Activated CD4-positive, alpha-beta T cell treated with anti-CD3 and anti-CD28 coated beads for 1 hour (primary cell): ENCODE measurements at places on chromosomes 2 and 18.

DNA sequence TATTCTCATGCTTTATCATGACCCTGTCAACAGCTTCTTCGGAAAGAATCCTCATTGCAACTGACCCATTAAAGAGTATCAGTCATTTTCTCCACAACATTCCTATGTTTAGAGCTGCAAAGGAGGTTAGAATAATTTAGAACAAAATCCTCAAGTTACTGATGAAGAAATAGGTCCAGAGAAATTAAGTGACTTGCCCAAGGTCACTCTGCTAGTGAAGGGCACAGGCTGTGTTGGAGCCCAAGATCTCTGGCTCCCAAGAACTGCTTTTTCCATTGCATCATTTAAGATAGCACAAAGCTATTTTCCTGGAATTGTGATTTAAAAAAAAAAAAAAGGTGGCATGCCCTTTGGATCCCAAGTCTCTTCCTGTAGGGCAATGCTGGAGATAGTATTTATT is 9.6 kb downstream of the IRS1 start:
- no peak for DNase-seq

DNA sequence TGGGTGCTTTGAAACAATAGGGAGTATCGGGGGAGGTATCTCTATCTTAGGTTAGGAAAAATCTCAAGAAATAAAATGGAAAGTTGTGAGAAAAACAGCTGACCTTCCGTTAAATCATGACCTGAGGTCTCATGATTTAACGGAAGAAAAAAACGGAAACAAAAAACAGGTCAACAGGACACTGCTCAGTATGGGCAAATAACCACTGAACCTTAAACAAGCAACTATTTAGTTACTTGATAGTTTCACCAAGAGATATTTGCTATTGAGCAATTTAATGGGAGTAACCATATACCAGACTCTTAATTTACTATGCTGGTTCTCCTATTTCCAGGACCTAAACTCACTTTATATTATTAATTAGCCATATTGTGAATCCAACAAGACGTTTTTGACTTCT is 150.8 kb downstream of the PARD3B start:
- no peak for DNase-seq

GRCh38 chr2:191691016-191691735 is 13.2 kb downstream of the NABP1 start:
- DNase-seq, result no peak

GRCh38 chr18:23071285-23071684 is 64.0 kb upstream of the CABLES1 start:
- peak; percentile 68 for DNase-seq

DNA sequence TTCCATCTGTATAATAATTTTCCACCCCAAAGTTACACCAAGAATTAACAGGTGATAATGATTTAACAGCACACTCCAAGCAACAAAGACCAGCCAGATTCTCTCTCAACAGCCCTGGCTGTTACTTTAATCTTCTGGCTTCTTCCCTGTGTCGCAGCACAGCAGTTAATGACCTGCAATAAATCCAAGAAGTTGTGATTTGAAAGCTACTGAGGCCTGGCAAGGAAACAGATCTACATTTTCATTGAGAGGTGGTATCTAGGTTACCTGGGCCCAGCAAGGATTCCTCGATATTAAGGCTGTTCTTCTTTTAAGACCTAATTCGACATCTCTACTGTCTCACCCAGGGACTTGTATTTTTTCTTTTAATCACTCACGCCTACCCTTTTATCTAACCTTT is 433.8 kb downstream of the NBAS start:
- no peak for DNase-seq

DNA sequence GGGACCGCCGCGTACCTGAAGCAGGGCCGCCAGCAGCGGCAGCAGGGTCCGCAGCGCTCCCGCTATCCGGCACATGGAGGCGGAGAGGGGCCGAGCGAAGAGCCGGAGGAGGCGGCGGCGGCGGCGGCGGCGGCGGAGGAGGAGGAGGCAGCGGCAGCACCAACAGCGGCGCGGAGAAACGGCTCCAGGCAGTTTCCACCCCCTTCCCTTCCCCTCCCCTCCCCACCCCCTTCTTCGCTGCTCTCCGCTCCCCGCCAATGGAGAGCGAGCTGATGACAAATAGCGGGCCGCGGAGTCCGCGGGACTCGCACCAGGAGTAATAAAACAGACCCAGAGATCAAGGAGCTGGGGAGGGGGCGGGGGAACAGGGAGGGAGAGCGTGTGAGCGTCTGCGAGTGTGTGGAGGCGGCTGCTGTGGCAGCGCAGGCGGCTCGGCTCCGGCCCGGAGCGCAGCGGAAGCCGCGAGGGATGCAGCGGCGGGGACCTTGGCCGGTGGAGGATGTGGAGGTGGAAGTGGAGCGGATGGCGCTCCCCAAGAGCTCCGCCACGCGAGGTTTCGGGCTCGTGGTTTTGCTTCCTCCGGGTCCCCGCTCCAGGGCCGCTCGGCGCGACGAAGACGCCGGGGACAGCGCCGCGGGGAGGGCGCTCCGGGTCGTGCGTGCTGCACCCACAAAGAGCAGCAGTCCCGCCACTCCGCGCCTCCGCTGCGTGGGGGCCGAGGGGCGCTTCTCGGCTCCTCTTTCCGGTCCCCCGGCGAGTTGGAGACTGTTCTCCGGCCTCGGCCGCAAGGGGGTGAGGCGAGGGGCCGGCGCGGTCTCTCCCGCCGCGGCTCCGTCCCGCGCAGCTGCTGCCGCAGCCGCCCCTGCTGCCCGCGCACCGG is at the start of gene CDH2:
Gene CDH2, minus strand, starts transcription at position 183 of the 880 bp plus-strand sequence. Its CDS starts 108 bp downstream, at position 75.
- DNase-seq, result no peak

GRCh38 chr18:56804395-56804794 is 153.2 kb downstream of the WDR7 start:
- DNase-seq, result no peak

GRCh38 chr2:158394453-158394852 is 62.1 kb downstream of the CCDC148 start:
- no peak for DNase-seq

DNA sequence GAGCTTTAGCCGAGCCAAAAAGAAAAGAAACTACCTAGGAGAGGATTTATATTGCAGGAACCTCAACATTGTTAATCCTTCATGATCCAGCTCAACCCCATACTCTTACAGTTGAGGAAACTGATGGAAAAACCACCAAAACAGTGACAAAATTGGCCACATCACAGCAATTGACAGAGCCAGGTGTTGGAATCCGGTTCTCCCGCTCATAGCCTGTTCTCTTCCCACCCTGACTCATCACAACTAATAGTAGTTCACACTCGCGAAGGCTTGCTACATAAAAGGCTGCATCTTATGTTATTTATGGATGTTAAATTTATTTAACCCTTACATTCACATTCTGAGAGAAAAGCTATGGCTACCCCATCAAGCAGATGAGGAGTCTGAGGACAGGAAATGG is 33.7 kb downstream of the SLC9A4 start:
- DNase-seq, result no peak

- DNase-seq, result no peak
Measured at GRCh38 chr2:134421556-134422328, 167.9 kb downstream of the MGAT5 start.

DNA sequence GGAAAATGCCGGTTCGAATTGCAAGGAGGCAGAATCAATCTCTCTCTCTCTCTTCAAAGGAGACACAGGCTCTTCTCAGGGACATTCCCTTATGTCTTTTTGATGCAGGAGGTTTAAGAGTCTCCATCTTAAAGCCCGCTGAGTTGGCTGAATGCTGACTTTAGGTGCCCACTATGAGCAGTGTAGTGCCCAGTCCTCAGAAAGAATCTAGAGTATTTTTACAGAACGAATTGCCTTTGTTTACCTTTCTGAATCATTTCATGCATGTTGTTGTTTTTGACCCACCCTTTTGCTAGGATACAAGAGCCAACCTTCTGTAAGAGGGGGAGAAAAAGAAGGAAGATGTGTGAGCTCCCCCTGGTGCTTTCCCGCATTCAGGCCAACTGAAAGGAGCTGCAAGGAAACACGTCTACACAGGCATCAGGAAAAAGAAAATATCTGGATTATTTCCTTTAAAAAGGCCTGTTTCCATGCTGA is 193.5 kb upstream of the TCF4 start:
- DNase-seq, result no peak

GRCh38 chr2:180907731-180908130 is 72.7 kb upstream of the UBE2E3 start:
- DNase-seq, result no peak

- DNase-seq, result no peak
Measured at GRCh38 chr2:226151157-226151556, 648.5 kb downstream of the IRS1 start.

GRCh38 chr18:31176531-31176930 is 13.9 kb upstream of the DSC1 start:
- no peak for DNase-seq

DNA sequence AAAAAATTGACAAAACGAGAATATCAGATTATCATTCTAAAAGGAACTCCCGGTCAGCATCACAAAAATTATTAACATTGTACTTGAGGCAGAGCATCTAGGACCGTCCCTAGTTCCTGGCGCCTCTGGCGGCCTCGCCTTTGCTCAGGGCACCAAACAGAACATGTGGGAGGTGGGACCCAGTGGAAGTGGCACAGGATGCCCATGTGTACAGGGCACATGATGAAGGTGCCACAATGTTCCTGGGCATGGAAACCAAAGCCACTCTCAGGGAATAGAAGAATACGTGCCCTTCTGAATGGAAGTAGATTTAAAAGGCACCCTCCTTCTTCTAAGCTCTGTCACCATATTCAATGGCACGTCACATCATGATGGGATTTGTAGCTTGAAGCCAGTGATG is 30.1 kb upstream of the MARCO start:
- no peak for DNase-seq

GRCh38 chr2:221641181-221641871 is 69.2 kb upstream of the EPHA4 start:
- DNase-seq, result no peak

DNA sequence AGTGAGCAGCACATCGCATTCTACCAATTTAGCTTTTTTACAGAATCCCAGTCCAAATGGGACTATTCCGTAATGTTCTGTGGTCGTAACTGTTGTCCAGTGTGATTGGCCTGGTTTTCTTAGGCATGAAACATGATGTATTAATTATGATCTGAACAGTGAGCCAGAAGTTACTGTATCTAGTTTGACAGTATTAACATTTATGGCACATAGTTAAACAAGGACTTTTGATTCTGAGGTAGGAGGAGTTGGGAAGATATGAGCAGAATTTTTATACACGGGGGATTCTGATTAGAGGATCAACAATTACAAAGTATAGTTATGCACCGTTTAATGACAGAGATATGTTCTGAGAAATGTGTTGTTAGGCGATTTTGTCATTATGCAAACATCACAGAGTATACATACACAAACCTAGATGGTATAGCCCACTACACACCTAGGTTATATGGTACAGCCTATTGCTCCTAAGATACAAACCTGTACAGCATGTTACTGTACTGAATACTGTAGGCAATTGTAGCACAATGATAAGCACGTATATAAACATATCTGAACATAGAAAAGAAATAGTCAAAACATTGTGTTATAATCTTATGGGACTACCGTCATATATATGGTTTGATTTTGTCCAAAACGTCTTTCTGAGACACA is 85.0 kb downstream of the DPP10 start:
- no peak for DNase-seq

- no peak for DNase-seq
Measured at GRCh38 chr2:180985771-180986395, 5.5 kb downstream of the UBE2E3 start.

DNA sequence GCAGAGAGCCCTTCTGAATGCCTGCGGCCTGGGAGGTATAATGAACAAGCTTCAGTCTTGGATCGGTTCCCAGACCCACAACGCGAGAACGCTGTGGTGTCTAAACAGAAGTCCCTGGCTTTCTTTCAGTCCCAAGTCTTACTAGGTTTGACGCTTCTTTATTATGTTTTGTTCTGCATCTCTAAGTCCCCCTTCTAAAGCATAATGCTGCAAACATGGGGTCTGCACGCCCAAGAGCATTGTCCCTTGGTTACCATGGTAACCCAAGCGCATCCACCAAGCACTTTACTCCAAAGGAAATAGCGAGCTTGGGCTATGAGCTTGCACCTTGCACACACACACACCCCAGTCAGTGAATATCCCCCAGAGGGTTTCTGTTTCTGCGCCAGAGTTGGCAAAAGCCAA is 193.7 kb downstream of the INO80D start:
- DNase-seq, result no peak

- DNase-seq, result no peak
Measured at GRCh38 chr2:7400628-7401027, 483.4 kb downstream of the RNF144A start.

DNA sequence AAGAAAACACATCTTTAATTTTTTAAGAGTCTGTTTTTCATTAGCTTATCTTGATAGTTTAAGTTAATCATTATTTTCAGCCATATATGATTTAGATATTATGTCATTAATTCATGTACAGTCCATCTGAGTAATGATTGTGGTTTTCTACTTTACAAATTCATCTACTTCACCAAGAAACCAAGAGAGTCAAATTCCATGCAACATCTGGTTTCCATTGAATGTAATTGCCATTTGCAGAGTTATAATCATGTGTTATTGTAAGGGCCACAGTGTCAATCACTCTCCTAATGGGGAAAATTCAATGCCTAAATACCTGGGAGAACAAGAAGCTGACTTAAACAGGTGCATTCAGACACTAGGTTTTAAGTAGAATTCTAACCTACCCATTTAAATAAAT is 217.2 kb upstream of the OSR1 start:
- DNase-seq, result no peak

DNA sequence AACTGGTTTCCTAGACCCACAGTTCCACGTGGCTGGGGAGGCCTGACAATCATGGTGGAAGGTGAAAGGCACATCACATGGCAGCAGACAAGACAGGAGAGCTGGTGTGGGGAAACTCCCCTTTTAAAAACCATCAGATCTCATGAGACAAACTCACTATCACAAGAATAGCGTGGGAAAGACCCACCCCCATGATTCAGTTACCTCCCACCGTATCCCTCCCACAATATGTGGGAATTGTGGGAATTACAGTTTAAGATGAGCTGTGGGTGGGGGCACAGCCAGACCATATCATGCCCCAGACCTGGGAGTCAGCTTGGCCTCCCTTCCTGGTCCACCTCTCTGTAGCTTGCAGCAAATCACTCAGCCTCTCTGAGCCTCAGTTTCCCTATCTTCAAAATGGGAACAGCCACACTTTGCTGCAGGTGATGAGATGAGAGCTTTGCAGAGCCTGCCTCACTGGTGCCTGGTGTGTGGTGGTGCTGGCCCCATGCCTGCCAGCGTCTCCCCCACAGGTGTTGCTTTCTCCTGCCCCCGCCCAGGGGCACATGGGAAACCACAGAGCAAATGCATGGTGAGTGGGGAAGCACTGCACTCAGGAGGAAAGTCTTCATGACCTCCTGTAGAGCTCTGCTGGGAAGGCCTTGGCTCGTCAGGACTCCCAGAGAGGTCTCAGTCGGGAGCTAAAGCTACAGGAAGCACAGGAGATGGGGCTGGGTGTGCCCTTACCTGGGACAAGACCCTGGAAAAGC is 31.1 kb downstream of the GREB1 start:
- DNase-seq, result no peak
